ENCODE measurements at places on chromosomes 13 and 19.

DNA sequence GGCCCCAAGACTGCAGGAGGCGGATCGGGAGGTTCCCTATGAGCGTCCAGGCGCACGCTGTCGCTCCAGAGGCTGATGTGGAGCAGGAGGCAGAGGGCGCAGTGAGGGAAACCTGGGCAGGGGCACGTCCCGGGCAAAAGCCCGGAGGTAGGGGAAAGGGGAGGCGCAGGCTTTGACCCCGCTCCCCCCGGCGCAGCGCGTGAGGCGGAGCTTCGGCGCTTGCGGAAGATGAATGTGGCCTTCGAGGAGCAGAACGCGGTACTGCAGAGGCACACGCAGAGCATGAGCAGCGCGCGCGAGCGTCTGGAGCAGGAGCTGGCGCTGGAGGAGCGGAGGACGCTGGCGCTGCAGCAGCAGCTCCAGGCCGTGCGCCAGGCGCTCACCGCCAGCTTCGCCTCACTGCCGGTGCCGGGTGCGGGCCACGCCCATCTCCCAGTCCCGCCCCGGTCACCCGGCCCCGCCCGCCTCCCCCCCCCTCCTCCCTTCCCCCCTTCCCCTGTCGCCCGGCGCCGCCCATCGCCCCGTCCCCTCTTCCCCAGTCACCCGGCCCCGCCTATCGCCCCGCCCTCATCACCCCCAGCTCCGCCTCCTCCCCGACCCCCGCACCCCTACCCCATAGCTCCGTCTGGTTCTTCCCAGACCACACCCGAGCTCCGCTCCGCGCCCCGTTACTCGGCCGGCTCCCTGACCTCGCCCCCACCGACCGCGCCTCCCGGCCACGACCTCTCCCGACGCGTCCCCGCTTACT, 4.1 kb downstream of the HMG20B start:
- no peak for DNase-seq

DNA sequence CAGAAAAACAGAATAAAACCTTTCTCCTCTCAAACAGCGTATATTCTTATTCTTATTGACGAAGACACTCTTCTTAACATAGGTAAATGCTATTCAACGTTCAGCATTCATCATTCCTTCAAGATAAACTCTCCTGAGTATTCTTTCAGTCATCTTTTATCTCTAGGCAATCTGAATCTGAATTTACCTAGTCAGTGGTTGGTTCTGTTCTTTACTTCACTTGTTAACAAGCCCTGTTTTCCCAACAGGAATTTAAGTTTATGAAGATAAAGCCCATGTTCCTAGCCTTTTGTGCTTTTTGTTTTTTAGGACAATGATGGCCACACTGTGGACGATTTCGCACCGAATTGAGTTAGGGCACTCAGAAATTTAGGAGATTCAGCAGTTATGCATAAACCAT, 3.2 kb downstream of the ELF1 start:
- no peak for DNase-seq

GRCh38 chr13:113809934-113810333, 50.9 kb downstream of the TMEM255B start:
- DNase-seq, result no peak

GRCh38 chr19:8451885-8452284, 7.1 kb downstream of the HNRNPM start:
- no peak for DNase-seq

DNA sequence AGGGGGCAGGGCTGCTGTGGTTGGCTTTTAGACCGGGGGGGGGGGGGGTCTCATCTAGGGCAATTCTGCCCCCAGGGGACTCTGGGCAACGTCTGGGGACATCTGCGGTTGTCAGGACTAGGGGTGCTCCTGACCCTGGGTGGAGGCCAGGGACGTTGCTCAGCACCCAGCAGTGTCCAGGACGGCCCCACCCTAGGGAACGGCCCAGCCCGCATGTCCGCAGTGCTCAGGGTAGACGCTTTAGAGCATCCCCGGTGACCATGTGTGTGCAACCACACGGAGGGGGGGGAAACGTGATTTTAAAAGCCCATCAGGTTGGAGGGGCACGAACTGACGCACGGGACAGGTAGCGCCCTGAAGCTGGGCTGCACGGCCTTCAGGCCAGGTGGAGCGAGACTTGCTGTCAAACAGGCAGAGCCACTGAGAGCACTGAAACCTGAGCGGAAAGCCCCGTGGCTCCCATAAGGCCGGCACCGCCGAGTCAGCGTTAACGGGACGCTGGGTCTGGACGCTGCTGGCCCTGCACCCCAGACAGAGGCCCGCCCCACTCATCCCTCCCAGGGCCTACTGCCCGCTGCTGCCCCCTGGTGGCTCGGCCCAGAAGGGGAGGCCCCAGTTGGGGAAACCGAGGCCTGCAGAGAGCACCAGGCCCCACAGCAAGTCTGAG, 8.3 kb downstream of the CACTIN start:
- peak; percentile 66 for DNase-seq

DNA sequence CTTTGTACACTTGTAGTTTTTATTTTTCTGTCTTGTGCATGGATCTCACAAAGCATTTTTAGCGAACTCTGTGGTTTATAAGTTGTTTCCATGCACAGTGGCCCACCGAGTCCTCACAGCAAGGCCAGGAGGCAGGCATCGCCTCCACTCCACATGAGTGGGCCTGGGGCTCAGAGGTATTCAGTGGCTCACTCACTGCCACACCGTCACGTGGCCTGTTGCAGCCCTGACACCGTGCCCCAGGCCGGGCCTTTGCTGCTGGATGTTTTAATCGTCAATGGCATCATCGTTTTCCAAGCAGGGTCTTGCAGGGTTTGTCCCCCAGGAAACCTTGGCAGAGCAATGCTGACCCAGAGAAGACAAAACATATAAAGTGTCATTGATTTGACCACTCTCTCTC, 59.8 kb downstream of the SPACA7 start:
- no peak for DNase-seq

GRCh38 chr19:33175886-33176669, 18.1 kb upstream of the LRP3 start:
- DNase-seq, result peak; percentile 33

GRCh38 chr19:11208561-11209471, 11.5 kb upstream of the KANK2 start:
- DNase-seq, result no peak

GRCh38 chr13:42553098-42554046, 20.6 kb upstream of the TNFSF11 start:
- DNase-seq, result no peak

- peak; percentile 17 for DNase-seq
Measured at GRCh38 chr13:114154476-114154875, 22.1 kb upstream of the RASA3 start.

GRCh38 chr19:32388393-32388855, 17.1 kb upstream of the DPY19L3 start:
- no peak for DNase-seq

DNA sequence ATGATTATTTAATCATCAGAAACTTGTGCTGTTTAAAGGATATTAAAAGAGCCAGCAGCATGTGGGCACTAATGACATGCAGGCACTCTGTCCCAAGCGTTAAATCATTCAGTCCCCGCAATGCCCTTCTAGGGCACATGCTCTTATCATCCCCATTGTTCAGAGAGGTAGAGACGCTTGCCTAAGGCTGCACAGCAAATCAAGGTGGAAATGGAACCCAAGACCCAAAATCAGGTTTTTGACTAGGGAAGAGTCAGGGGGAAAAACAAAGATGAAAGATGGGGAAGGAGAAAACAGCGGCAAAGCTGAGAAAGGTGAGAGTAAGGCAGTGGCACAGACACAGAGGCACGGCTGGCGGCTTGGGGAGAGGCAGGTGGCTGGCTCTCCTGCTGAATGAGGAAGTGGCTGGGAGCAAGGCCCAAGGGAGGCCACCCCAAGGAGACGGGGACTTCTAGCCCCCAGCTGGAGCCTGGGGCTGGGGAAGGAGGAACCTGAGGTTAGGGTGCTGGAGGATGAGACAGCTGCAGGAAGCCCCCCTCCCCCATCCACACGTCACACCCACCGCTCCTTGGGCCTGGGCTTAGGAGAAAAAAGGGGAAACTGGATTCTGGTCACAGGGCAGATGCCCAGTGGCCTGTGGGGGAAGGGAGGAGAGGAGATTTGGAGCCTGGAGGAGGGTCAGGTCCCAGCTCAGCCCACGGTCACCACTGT, 1.0 kb upstream of the TYROBP start:
- DNase-seq, result no peak

DNA sequence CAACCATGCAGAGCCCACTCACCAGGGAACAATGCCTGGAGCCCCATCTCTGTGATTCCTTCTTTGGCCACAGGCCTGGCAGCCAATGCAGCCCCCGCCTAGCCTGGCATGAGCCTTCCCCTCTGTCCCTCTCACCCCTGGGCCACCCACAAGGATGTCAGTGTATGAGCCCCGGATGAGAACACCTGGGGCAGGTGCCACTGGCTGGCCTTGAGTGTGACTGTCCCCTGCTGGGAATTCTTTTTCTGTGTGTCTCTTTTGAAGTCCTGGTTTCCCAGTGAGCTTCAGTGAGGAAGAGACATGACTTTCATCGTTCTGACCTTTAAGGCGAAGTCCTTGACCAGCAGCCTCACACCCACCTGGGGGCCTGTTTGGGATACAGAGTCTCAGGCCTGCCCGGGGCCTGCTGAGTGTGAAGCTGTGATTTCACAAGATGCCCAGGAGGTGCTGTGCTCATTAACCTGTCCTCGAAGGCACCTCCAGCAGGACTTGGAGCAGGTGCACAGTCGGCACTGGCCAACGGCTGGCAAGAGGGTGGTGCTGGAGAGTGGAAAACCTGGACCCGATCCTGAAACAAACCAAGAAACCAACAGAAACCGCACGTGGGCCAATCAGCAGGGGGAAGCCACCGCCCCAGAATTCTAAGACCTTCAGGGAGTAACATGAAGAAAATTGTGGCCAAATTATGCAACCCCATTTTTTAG, 27.4 kb upstream of the SPACA7 start:
- no peak for DNase-seq

GRCh38 chr19:17687141-17687856, 855 bp downstream of the UNC13A start:
- no peak for DNase-seq

- no peak for DNase-seq
Measured at GRCh38 chr13:73767191-73767741, 366.9 kb downstream of the KLF12 start.

DNA sequence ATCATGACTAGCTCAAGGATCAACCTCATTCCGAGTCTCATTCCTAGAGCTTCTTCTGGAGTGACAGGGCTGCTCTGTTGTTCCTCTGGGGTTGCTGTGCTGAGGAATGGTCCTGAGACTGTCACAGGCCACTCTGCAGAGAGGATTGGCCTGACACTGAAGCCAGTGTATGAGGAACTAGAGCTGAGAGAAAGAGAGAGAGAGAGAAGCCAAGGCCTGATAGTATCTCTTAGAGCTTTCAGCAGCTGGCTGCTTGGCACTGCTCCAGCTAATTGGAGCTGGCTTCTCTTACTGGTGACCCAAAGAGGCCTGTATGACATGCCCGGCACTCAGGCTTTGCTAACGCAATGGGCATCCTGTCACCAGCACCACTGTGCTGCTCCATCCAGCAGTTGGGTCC, 73.4 kb upstream of the FLT1 start:
- DNase-seq, result no peak

DNA sequence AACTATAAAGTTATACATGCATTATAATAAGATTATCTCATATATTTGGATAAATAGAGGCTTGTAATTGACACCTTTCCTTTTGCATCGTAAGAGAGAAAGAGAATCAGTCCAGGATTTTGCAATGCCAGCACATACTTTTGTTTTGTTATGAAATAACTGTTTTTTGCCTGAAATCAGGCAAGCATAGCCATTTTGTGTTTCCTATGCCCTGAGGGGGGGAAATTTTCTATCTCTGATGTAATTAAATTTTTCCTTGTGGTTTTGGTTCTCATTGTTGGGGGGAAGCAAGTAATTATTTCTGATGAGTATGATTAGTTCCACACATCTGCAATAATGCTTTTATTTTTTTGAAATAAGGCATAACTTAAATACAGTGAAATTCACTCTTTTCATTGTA, 229.4 kb downstream of the NDFIP2 start:
- no peak for DNase-seq

DNA sequence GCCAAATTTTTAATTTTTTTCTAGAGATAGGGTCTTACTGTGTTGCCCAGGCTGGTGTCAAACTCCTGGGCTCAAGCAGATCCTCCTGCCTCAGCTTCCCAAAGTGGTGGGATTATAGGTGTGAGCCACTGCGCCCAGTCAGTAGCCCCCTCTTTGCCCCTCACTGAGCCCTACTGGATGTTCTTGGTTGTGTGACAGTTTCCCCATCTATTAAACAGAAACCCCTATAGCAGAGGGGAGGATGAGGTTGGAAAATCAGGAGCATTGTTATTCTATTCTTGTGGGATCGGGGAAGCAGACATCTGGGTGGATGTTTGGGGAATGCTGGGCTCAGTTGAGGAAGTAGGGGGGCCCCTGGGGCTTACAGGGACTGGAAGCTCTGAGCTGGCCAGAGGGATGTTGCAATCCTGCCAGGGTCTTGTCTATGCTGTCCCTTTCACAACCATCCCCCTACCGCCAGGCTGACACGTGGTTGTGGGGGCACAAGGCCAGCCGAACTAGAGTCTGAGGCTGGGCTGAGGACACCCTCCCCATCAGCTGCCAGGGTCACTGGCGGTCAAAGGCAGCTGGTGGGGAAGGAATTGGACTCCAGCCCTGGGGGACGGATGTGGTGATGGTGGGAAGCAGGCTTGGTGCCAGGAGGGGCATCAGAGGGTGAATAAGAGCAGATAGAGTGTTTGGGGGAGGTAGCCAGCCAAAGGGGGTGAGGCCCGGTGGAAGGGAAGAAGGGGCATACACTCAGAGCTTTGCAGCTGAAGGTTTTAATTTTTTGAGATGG, 10.9 kb downstream of the APOC1 start:
- DNase-seq, result no peak

GRCh38 chr19:661427-662196, 1.4 kb downstream of the RNF126 start:
- DNase-seq, result peak; percentile 67

DNA sequence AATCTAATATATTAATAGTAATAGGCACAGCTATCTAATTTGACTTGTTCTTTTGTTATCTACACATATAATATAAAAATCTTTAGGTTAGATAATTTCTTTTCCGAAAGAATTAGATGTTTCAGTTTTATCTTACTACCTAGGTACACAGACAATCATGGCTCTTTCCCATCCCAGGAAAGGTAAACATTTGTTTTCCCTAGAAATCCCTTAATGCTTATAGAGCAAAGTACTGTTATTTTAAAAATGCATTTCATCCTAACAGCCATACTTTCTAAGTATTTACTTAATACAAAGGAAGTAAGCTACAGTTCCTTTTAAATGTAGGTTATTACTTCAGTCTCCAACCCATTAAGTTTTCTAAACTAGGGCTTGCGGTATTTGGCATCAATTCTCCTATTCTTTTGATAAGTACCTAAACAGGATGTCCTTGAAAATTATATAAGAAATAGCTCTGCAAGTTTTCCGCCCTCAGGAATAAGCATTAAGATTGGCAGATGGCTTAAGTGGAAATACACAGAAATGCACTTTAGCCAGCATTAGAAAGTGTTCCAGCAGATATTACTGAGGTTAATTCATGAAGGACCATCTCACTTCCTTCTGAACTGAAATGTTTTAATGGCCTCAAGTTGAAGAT, 616.2 kb upstream of the SPRY2 start:
- no peak for DNase-seq

- no peak for DNase-seq
Measured at GRCh38 chr19:55481794-55482155, 3.2 kb upstream of the NAT14 start.

GRCh38 chr13:113448885-113449692, 4.2 kb downstream of the ADPRHL1 start:
- peak; percentile 72 for DNase-seq

Data from stimulated activated CD4-positive, alpha-beta T cell treated with anti-CD3 and anti-CD28 coated beads, Interleukin-2, amount 100 ng/mL, for 24 hours (primary cell).